Activated naive CD4-positive, alpha-beta T cell treated with anti-CD3 and anti-CD28 coated beads, Interleukin-2, amount 50 U/mL, for 16 hours (primary cell): ENCODE measurements at places on chromosomes 4 and X.

GRCh38 chr4:2596611-2597010 lies 60.2 kb downstream of the FAM193A start:
- no peak for DNase-seq

DNA sequence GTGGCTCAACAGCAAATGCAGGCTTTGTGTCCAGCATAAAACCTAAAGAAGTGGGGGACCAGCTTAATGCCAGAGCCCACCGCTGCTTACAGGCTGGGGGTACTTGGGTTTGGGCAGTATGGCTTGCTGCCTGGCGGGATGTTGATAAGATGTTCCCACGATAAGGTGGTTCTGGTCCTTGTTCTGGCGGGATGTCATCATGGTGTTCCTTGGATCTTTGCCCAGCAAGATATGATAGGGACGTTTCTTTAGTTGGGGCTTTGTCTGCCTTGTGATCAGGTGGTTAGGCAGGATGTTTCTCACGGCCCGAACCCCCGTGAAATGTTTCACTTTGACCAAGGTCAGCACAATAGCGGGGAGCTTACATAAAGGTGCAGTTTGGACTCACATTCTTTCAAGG lies 35.3 kb downstream of the PNPLA4 start:
- no peak for DNase-seq

- DNase-seq = no peak
Measured at GRCh38 chr4:76550966-76551780, 116.1 kb downstream of the SHROOM3 start.

DNA sequence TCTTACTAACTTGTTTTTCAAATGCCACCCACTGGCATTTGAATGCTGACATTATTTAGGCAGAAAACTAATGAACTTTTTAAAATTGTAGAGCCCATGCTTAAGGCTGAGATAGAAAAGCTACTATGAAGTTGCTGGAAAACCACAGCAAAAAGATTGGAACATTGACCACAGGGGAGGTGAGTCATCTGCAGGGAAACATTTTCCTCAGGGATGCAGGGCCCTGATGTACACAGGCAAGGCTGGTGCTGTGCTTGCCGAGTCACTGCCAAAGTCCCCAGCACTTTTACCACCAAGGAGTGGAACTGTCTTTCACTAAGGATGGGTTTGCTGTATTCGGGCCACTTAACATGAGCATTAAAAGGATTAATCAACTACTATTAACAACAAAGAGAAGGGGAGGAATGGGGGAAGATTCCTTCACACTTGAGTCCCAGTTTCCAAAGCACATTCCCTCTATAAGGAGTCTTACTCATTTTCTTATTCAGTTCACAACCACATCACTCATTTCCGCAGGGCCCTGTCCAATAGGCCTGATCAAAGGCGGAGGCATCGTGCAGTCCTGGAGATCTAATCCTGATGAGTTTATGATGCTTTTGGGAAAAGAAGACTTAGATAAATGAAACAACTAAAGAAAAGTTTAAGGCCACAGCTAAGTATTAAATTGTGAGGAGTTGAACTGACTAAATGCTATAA lies 202.9 kb upstream of the NPY2R start:
- DNase-seq = no peak

GRCh38 chr4:7278071-7278765 lies 85.9 kb downstream of the SORCS2 start:
- no peak for DNase-seq

DNA sequence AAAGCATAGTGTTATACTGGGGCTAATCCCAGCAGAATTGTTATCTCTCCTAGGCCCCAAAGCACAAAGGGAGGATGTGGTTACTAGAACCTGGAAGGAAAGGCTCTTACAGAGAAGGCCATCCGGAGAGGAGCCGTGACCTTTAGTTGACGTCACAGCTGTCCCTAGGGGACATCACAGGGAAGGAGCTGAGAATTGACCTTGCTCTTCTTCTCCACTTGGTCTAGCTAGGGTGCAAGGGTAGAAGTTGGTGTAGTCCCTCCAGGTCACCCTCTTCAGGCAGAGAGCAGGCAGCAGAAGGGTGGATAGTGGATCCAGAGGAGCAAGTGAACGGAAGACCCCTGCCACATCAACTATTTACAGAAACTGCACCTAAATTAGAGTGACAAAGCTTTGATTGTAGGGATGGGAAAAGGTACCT lies 22.8 kb upstream of the FGF2 start:
- no peak for DNase-seq

DNA sequence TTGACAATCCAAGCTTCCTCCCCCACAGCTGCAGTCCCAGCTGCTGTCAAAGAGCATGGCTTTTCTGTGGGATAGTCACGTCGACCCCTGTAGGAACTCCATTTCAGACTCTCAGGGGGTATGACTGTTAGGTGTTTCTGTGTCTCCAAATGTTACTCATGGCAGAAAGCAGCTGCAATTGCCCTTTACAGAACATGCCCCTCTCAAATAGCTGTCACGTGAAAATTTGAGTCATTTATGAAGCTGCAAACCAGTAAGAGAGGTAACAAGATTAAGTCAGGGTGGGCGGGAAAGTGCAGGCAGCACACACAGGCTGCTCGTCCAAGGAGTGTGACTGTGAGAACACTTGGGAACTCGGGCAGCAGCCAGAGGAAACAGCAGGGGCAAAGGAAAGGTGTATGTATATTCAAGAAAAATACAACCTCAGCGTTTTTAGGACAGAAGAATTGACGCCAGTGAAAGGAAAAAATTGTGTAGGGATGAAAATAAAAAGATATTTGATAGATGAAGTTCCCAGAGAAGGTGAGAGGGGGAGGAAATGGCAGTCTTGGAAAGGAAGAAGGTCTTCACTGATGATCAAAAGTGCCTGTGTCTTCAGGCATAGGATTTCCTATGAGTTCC lies 66.5 kb upstream of the TMEM184C start:
- DNase-seq = no peak

DNA sequence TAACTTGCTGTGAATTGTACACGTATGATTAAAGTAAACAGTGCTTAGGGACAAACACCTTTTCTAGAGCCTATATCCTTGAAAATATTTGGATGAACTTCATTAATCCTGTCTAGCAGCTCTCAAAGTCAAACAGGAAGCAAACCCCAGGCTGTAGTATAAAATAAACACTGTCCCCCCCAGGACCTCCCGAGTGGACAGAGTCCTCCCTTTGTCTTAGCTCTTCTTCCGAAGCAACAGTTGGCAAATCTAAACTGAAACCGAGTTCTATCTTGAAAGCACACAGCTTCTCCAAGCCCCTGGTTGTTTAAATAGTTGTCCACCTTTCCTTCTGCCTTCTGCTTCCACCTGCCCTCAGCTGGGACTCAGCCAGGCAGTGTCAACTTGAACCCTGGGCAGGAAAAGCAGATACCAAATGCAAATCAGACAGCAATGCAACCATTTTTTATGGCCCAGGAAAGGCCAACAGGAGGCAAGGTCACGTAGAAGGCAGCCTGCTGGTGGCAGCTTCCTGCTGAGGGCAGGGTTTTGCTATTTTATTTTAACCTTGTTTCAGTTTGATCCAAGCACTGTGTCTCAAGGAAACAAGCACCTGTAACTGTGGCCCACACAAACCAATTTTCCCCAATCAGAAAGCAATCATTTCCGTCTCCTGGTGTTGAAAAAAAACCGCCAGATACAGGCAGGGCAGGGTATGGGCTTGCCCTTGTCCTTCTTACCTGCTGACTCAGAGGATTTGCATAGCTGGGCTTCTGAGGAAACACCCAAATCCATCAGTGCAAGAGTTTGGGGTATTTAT lies 110.3 kb upstream of the KIT start:
- DNase-seq = no peak

DNA sequence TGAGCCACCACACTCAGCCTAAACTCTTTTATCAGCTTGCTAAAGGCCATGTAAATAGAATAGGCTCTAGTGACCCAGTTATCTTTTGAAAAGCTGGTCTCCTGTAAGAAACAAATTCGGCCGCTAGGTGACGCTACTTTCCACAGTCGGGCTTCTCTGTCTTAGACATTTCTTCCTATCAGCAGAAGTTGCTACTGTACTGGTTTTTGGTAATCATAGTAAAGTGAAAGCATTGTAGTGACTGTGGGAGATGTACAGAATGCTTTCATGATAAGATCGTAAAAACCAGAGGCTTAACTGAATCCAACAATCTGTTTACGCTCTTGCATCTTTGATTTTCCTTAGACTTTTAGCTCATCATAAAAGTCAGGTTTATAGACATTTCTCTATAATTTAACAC lies 82.6 kb downstream of the GK start:
- peak; percentile 76 for DNase-seq

DNA sequence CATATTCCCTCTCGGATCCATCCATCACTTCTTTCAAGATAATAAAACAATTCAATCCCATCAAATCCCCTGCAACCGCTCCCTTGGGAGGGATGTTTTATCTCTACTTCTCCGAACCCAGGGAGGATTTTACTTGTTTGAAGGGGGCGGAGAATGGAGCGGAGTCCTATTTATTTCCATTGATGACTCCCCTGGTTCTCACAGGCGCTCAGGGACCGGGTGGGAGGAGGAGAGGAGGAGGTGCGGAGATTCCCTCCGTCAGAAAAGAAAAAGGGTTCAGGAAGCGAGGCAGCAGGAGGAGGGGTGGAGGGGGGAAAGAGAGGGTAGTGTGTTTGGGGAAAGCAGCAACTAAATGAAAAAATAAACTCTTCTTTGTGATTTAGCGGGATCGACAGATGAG lies 2.1 kb downstream of the NDNF start:
- no peak for DNase-seq

GRCh38 chr4:183321079-183321478 lies 1.0 kb upstream of the CLDN22 start:
- no peak for DNase-seq

- DNase-seq = no peak
Measured at GRCh38 chr4:29262986-29263385, 1457.2 kb upstream of the PCDH7 start.

DNA sequence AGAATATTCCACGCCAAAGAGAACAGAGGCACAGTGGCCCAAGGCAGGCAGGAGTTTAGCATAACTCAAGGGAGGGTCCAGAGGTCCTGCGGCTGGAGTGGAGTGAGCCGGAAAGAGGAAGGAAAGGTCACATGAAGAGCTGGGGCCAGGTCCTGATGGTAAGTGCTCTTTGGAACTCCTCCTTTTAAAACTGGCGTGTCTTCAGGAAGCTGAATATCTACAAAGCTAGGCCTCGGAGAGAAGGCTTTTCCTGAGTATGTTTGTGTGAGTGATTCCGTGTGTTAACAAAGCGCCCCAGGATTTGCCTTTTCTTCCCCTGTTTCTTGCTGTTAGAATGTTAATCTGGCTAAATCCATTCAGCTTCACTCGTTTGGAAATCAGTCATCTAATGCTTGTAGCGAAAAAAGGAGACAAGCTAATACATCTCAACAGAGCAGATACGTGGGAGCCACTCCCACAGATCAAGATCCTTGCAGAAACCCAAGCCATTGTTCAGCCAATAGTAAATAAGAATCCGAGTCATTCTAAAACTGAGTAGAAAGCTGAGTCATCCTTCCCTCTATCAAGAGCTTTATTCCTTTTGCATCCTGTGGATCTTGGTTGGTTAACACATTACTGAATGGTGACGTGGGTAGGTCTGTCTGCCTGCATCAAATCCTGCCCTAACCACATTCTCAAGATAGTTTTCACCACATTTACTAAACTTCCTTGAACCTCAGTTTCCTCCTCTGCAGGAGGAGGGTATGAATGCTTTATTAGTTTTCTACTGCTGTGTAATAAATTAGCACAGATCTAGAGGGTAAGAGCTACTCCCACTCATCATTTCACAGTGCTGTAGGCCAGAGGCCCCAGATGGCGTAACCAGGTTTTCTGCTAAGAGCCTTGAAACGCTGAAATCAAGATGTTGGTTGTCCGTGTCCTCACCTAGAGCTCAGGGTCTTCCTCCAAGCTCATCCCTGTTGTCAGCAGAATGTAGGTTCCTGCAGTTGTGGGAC lies 43.2 kb upstream of the RBM47 start:
- DNase-seq = peak; percentile 48

DNA sequence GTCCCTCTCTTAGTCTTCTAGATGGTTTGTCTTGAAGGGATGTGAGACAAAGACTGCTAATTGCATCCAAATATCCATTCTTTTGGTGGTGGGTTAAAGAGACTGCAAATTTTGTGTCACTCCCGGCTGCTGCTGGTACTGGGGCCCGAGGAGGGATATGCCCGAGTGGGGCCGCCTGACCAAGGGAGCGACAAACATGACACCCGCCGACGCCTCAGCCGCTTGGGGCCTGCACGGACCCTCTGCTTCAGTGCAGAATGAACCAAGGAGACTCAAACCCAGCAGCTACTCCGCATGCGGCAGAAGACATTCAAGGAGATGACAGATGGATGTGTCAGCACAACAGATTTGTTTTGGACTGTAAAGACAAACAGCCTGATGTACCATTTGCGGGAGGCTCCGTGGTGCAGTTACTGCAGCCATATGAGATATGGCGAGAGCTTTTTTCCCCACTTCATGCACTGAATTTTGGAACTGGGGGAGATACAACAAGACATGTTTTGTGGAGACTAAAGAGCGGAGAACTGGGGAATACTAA lies 13.6 kb upstream of the ARX start:
- no peak for DNase-seq

DNA sequence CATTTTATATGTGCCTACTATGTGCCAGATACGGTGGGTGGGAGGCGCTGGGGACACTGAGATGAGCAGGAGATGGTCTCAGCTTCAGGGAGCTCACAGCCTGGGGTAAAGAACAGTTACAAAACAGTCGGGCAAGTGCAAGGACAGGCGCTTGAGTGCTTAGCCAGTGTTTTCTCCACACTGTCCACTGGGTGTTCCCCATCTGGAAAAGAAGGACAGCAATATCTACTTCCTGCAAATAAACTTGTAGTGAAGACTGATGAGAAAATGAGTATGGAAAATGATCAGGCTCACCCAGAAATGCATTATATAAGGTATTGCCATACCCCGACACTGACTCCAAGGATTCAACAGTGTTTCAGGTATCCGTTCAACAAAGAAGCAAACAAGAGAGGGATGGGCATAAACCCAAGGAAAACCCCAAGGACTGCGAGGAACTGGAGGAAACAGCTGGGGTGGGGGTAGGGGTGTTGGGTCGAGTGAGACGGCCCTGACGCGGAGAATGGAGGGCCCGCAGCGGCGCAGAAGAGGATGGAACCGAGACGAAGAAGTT lies 835 bp downstream of the TMEM185A start:
- no peak for DNase-seq

- no peak for DNase-seq
Measured at GRCh38 chr4:155759372-155760252, 791 bp downstream of the GUCY1B1 start.

DNA sequence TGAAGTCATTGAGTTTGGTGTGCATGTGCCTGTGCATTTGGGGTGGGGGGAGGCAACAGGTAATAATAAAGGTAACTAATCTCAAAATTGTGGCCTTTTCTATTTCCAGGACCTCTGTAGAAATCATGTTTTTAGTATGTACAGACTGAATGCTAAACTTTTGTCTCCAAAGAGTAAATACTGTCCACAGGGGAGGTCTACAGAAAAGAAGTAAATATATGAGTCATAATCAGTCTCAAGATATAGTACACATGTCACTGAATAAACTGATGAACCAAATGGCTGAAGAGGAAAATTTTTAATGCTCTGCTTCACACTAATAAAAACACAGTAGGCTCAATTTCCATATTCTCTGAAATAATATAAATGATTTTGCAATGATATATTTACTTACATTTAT lies 440.4 kb upstream of the ZFP42 start:
- no peak for DNase-seq

GRCh38 chrX:129497146-129497843 lies 26.0 kb downstream of the SMARCA1 start:
- DNase-seq = no peak
